ENCODE measurements at places on chromosomes 2 and 18.

DNA sequence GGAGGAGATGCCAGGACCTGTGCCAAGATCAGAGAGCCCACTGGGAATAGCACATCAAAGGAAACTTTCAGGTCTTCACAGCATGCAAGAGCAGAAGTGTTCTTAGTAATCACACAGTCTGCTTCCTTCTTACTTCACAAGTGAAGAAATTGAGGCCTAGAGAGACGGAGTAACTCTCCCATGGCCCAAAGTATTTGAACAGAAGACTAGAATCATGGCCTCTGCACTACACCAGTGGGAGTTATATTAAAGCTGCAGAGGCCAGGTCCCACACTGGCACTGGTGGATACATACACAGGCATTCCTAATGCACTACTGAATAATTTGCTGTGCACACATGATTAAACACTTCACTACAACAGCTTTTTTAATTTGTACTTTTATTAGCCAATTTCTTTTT lies 107.6 kb upstream of the RMP24 start:
- DNase-seq, result no peak

GRCh38 chr2:104867813-104868504 lies 14.0 kb downstream of the POU3F3 start:
- no peak for DNase-seq

DNA sequence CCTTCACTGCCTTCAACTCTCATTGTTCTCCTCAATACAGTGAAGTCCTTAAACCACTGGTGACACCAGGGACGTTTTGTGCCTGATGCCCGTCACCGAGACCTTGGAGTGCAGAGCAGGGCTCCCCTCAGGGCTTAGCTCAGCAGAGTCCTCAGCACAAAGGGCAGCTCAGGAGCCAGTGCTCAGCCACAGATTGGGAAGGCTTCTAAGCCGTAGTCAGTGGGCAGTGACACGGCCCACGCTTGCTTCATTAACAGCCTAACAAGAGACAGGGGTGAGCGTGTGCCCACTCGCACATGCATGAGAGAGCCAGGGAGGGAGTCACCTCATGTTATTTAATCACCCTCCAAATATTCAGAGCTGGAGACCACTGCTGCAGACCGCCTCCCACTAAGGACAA lies 137.5 kb downstream of the SH3RF3 start:
- DNase-seq, result no peak

DNA sequence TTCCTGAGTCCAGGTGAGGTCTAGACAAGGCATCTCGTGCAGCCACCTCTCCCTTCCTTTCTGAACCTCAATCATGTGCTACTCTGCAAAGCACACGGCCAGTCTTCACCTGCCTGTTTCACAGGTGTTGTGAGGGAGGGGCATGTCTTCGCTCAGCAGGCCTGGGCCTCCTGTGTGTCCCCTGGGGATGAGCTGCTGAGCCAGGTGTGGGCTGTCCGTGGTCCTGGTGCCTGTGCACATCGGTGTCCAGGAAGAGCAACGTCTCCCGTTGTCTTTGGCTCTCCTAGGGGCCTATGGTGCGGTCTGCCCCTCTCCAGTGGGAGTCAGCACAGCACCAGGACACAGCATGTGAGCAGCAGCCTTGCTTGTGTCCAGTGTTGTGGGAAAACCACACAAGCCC lies 16.7 kb downstream of the ARHGEF4 start:
- DNase-seq, result no peak

DNA sequence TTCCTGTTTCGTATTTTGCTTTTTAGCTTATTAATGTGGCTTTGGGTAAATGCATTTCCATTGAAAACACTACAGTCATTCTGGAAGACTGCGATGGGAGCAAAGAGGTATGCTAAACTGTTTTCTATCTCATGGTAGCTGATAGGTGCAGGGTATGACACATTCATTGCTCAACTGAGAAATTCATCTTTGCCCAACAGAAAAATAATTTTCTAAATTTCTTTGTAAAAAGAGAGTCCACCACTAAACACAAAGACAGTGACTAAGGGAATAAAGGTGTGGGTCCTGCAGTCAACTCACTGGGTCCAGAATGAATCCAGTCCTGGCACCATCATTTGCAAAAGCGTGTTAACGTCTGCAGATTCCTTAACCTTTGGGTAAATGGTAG lies 19.9 kb downstream of the ERMN start:
- no peak for DNase-seq

DNA sequence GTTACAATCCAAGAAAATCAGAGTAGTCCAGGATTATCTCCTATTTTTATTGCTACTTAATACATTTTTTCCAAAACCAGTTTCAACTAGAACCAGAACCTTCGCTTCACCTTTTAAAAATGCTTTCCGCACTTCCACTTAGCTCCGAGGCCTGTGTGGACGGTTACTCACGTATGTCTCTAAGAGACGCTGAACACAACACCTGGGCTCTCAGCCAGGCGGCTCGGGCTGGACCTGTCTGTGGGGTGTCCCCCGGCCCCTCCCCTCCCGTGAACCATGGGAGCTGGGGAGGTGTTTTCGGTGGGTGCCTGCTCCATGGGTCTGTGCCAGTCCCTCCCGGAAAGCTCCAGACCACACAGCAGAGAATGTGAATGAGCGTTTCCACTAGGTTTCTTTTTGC lies 223.8 kb downstream of the GLI2 start:
- DNase-seq, result no peak

DNA sequence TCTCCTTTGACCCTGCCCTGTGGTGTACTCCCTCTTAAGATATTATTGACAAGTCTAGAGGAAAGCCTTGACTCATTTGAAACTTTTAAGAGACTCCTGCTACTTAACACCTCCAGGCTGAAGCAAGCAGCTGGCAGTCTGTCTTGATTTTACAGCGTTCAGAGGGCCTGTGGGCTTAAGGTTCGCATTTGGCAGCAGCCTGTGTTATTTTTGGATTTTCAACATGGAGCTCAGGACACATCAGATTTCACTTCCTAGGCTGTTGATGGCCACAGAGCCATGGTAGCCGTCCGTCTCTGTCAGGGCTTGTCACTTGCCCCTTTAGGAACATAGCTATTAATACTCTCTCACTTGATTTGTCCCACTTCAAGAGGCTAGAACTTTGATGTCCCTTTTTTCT lies 73.6 kb downstream of the VWA3B start:
- no peak for DNase-seq

DNA sequence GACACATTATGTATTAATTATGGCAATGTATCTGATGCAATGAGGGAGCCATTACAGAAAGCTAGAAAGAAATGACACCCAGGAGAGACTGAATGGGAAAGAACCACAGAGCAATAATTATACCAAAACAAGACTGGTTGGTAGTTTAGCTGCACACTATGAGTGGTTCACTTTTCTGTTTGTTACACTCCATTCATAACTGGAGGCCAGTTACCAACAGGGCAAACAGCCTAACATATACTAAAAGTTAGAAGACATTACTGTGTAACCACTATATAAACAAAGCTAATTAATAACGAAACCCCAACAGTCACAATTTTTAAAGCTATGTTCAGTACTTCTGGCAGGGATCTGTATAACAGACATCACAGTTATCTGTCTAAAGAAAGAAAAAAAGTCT lies 49.4 kb downstream of the NBAS start:
- DNase-seq, result no peak

DNA sequence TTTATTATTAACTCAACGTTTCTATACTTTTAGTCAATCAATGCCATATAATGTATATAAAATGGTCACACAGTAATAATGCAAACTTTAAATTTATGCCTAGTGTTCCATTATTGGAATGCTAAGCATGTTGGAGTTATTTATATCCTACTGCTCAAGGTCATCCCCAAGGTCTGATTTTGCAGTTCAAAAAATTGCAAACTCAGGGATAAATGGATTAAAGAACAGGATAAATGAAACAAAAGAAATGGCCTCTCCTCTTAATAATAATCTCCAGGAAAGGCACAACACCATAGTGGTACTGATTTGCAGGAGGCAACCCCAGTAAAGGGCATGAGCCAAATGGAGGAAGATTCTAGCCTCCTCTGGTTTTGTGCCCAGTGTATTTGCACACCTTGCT lies 436.4 kb downstream of the EPHA4 start:
- no peak for DNase-seq

DNA sequence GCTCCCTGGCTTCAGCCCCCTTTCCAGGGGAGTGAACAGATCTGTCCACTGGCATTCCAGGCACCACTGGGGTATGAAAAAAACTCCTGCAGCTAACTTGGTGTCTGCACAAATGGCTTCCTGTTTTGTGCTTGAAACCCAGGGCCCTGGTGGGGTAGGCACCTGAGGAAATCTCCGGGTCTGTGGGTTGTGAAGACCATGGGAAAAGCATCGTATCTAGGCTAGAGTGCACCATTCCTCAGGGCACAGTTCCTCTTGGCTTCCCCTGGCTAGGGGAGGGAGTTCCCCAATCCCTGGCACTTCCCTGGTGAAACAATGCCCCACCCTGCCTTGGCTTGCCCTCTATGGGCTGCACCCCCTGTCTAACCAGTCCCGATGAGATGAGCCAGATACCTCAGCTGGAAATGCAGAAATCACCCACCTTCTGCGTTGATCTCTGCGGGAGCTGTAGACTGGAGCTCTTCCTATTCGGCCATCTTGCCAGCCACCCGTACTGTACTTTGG lies 34.1 kb downstream of the TFPI start:
- no peak for DNase-seq

DNA sequence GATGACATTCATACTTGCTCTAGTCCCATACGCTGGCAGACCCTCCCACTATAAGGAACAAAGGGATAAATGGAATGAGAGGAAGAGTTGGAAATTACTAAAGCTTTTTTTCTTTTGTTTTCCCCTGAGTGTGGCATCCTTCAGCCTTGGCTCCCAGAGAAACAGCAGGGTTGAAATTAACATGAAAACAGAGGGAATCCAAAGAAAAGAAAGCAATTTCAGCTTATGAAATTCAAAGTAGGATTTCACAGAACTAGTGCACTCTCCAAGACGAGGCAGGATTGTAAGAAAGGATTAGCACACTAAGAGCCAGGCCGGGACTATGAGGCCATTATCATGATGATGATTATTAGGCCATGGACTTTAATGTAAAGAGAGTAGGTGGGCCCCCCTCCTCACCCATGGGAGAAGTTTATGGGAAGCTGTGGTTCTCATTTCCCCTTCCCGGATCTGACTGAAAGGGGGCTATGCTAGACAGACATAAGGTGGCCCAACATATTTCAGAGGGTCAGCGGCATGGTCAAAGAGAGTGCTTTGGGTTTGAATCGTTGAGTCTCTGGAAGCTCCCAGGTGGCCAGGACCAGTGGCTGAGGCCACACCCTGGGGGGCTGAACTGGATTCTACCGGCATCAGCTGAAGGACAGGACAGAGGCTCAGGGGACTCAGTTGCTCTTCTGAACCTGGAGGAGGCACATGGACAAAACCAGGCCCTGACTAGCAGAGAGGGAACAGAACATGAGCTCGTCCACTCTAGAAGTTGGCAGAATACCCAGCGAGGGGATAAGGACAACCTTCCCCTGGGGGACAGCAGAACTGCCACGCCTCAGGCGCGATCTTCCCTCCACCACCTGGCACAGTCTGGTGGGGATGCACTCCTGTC lies 100.1 kb upstream of the ARL4C start:
- no peak for DNase-seq

DNA sequence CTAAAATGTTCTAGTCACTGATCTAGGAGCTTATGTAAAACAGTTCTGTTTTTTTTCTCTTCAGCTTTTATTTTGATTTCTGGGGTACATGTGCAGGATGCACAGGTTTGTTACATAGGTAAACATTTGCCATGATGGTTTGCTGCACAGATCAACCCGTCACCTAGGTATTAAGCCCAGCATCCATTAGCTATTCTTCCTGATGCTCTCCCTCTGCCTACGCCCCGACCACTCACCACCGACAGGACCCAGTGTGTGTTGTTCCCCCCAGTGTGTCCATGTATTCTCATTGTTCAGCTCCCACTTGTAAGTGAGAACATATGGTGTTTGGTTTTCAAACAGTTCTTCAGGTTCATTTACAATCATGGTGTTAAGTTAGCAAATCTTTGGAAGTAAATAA lies 84.8 kb upstream of the PROKR1 start:
- DNase-seq, result no peak

DNA sequence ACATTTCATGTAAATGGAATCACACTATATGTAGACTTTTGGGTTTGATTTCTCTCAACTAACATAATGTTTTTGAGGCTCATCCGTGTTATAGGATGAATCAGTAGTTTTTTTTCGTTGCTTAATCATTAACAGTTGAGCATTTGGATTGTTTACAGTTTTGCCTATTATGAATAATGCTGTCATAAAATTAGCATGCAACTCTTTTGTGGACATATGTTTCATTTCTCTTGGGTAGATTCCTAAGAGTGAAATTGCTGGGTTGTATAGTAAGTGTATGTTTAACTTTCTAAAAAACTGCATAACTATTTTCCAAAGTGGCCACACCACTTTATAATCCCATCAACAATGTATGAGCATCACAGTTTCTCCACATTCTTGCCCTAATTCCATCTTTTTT lies 7.7 kb upstream of the RHBDD1 start:
- no peak for DNase-seq

DNA sequence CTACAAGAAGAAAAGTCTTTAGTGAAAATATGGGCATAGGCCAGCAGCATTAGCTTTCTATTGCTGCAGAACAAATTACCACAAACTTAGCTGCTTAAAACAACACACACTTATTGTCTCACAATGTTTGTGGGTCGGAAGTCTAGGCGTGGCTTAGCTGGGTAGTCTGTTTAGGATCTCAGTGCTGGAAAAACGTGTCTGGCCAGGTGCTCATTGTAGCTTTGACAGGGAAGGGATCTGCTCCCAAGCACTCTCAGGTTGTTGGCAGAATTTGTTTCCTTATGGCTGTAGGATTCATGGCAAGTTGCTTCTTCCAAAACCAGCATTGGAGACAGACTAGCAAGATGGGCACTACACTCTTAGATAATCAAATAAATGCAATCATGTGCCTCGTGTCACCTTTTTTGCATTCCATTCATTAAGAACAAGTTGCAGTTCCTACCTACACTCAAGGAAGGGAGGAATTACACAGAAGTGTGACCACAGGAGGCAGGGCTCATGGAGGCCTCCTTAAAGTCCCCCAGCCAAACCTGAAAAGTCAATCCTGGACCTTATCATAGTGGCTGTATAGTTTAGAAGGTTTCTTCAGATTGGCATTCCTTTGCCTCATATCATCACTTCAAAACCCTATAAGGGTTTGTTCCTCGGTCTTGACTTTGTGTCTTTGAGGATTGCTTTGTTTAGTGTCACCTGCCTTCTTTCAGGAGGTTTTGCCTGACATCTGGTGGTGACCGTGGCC lies 17.3 kb downstream of the MRPL30 start:
- DNase-seq, result no peak

- no peak for DNase-seq
Observed at GRCh38 chr2:1569879-1570450, 156.7 kb downstream of the TPO start.

- no peak for DNase-seq
Observed at GRCh38 chr2:85160966-85161960, 28.1 kb downstream of the TCF7L1 start.

GRCh38 chr2:127644066-127645025 lies 1.6 kb upstream of the GPR17 start:
- DNase-seq, result no peak

- DNase-seq, result no peak
Observed at GRCh38 chr2:160667811-160668210, 174.2 kb upstream of the RBMS1 start.
